ENCODE measurements at places on chromosomes 3 and 15.

- no peak for DNase-seq
These were observed 10.3 kb upstream of the USP50 start for GRCh38 chr15:50556642-50557371.

- DNase-seq: no peak
These were observed 23.8 kb upstream of the SNRPA1 start for GRCh38 chr15:101318839-101319238.

DNA sequence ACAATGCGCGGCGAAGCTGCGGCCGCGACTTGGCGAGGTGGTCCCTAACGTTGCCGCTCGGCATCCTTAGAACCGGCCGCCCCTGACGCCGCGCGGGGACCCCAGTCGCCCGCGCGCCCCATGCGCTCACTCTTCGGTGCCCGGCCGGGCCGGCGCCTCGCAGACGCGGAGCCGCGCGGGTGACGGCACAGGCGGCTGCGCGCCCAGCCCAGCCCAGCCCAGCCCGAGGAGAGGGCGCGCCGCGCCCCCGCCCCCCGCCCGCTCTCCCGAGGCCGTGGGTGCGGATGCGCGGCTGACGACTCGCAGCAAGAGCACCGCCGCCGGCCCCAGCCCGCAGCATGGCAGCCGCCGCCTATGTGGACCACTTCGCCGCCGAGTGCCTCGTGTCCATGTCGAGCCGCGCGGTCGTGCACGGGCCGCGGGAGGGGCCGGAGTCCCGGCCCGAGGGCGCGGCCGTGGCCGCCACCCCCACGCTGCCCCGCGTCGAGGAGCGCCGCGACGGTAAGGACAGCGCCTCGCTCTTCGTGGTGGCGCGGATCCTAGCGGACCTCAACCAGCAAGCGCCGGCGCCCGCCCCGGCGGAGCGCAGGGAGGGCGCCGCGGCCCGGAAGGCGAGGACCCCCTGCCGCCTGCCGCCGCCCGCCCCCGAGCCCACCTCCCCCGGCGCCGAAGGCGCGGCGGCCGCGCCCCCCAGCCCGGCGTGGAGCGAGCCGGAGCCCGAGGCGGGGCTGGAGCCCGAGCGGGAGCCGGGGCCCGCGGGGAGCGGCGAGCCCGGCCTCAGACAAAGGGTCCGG lies 437 bp downstream of the KLF13 start:
- DNase-seq: no peak

DNA sequence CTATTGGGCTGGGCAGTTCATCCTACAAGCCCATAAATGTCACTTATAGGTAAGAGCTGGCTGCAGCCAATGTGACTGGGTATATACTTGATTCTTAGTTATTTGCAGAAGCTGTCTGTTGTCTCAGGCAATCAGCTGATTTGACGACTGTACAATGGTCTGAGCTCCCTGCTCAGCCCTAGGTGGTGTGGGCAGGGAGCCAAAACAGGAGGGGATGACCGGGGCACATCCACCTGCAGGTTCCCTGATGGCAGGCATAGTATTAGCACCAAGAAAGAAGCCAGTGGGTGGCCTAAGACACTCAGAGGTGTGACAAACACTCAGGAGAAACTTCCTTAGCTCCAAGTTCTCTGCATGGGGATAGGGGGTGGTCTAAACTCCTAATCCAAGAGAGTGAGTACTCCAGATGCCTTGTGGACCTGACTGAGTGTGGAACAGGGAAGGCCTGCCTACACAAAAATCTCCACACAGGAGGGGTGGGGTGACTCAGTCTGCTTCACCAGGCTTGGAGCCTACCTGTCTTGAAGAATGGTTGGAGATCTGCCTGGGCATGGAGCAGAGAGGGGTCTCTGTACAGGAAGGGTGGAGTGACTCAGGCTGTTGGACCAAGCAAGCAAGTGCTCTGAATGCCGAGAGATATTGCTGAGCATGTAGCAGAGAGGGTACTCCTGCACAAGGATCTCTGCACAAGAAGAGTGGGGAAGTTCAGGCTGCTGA lies 690.4 kb upstream of the NAALADL2 start:
- DNase-seq: no peak

DNA sequence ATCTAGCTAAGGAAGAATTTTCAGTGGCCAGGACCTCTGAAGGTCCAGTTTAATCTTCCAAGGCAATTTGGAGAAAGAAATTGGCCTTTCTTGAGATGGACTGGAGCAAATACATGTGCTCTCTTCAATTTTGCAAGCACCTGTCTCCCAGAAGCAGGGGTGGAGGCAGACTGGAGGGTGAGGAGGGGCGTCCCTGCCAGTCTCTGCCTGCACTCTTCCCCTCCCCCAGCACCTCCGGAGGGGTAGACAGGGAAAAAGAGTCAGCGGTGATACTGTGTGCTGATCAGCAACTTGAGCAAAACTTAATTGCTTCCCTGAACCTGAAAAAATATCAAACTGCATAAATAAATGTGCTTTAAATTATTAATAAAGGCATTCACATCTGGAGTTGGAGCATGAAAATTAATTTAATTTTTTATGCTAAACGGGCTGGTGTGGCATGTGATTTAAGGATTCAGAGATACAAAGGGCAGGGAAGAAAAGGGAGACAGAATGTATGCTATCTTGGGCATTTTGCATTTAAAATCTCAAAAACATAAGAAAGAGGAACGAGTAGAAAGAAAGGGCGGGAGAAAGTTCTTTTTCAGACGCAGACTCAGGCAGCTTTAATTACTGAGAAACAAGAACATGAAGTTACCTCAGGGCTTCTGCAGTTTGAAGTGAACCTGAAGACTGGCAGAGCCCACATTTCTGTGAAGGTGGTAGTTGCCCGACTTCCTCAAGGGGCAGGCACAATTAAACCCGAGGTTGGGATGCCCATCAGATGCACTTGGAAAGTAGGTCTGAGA lies 319.7 kb downstream of the UACA start:
- no peak for DNase-seq

DNA sequence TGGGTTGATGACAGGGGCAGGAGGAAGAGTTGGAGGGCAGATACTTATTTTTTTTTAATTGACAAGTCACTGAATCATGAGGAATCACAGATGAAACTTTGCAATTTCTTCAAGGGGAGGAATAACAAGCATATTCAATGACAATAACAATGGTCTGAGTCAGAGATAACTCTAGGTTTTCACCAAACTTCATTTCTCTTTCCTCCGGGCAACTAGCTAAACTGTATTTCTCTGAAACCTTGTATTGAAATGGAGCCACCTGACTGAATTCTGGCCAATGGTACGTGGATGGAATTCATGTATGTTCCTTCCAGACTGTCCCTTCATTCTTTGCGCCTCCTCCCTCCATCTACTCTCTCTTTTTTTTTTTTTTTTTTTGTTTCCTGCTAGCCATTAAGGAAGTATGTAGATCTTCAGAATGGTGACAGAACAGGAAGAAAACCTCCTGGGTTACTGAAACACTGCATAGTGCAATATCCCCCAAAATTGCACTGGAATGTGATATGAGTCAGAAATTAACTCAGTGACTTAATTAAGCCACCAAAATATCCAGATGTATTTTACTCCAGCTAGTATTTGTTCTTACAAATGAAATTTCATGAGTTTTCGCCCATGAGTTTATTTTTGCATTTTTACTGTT lies 495.4 kb downstream of the OTOL1 start:
- no peak for DNase-seq
